ENCODE measurements at places on chromosomes 11 and 22. TPM values are rescaled to one million over a fixed set of nuclear protein-coding genes. Genes with fewer than 3 reads are reported as not detected.

GRCh38 chr11:131353766-131354165 lies 16.6 kb upstream of the NTM start:
- H3K4me3 ChIP-seq = no peak overlapping the region
- H3K27me3 ChIP-seq = no peaks in the 10 kb centered on the region
- no peak overlapping the region for H3K27ac ChIP-seq

LRRC51 gene
- 5.2 TPM for polyA plus RNA-seq

DNA sequence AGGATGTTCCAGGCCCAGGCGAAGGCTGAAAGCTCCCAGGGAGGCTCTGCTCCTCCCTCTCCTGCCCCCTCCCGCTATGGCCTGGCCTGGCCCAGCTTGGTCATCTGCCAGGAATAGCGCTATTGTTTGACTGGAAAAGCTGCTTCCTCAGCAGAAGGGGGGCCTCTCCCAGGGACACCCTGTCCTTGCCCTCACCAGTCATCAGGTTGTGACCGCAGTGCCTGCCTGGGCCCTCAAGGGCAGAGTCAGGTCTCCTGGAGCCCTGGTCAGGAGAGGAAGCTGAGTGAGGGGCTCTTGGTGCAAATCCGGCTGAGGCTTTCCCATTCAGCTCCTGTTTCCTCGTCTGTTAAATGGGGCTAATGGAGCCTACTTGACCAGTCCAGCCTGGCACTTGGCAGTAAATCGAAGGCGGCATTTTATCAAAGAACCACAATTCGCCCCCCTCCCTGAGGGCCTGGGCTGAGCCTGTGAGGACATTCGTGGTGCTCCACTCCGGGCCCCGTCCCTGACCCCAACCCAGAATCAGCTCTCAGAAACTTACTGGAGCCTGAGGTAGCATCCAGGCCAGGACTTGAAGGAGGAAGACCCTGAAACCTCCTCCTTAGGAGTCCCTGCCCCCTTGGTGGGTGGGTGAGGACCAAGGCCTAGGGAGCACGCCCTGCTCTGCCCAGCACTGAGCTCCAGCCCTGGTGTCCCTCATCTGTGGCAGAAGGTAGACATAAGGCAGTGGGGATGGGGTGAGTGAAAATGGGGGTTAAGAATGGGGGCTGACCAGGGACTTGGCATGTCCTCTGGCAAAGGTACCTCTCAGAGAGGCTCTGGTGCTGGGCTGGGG lies 2.0 kb upstream of the CASTOR1 start:
- no peak for DNase-seq
- no peaks in the 10 kb centered on the region for H3K27me3 ChIP-seq
- H3K4me1 ChIP-seq = peaks cover 26% of the 10 kb centered on the region
- H3K4me3 ChIP-seq = no peak overlapping the region
- H3K36me3 ChIP-seq = peaks cover 30% of the 10 kb centered on the region

DNA sequence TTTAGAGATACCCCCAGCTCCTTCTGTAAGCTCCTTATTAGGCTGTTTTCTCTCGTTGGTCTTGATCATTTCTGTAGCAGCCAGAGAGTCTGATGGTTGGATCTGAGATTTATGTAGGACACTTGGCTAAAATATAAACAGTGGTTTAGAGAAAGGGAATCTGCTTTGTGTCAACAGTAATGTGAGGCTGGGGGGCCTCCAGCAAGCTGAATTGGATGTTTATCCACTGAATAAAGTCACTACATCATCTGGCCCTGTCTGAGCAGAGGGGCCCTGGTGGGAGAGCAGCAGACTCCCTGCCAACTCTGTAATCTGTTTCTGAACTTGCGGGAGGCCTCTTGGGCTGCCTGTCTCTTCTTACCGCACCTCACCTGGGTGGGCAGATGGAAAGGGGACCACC lies 328.5 kb upstream of the PLET1 start:
- DNase-seq = no peak
- H3K27me3 ChIP-seq = no peaks in the 10 kb centered on the region
- H3K4me1 ChIP-seq = no peaks in the 10 kb centered on the region

DNA sequence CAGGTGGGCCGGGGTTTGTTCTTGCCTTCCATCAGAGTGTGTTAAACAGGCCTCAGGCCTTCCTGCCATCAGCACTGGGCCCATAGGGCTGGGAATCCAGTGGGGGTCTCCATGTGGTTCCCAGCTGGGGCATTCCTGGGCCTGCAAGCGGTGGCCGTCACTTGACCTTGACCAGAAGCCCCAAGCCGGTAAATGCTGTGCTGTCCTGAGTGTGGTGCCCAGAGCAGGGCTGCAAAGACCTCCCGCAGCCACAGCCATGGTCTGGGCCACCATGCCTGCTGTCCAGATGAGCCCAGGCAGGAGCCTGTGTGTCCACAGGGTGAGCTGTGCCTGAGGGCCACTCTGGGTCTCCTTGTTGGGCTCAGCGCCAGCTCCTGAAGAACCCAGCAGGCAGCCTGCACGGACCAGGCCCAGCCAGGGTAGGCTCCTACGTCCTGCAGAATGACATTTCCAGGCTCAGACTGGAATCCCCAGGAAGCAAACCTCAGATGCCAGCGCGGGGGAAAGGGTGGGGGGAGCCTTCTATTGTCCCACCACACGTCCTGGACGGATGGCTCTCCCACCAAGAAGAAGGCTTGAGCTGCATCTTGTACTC lies 117.3 kb downstream of the KCNQ1OT1 start:
- H3K4me3 ChIP-seq = no peak overlapping the region
- no peak for DNase-seq
- no peaks in the 10 kb centered on the region for H3K4me1 ChIP-seq
- H3K36me3 ChIP-seq = no peaks in the 10 kb centered on the region

HPX gene
- polyA plus RNA-seq = 0.35 TPM

GRCh38 chr11:111983187-111983986 lies 41.8 kb upstream of the DLAT start:
- H3K27me3 ChIP-seq = no peaks in the 10 kb centered on the region
- DNase-seq = no peak
- peak overlapping the region; percentile 47 for H3K27ac ChIP-seq
- H3K36me3 ChIP-seq = no peaks in the 10 kb centered on the region

GRCh38 chr11:77172666-77172982 lies 44.6 kb downstream of the MYO7A start:
- no peak overlapping the region for H3K27ac ChIP-seq
- no peak overlapping the region for H3K4me3 ChIP-seq
- no peaks in the 10 kb centered on the region for H3K4me1 ChIP-seq
- no peaks in the 10 kb centered on the region for H3K36me3 ChIP-seq

OR2AT4 gene
- polyA plus RNA-seq = not detected

DNA sequence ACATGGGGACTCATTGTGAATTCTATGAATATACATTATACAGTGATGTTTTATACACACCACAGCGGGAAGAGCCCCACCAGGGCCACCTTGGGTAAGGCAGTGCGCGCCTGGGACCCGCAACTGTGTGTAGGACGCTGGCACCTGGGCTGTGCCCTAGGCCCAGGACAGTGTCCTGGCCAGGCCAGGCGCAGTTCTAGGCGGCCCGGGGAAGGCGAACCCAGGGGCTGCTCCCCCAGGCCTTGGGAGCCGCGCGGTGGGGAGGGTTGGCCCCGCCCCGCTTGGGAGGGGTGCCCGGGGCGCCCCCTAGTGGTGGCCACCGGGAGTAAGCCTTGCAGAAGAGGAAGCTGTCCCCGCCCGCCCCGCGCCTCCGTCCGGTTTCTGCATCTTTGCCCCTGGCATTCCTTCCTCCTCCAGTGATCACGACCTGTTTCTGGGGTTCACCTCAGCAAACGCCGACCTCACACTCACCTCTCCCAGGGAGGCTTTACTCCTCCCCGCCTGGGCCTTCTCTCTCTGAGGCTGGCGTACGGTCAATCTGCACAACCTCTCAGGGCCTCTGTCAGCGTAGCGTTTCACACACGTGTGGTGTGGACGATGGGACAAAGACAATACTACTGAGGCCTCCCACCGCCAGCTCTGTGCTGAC lies 9.5 kb upstream of the EHD1 start:
- DNase-seq = no peak
- H3K27me3 ChIP-seq = no peaks in the 10 kb centered on the region
- H3K27ac ChIP-seq = no peak overlapping the region
- no peaks in the 10 kb centered on the region for H3K36me3 ChIP-seq

DNA sequence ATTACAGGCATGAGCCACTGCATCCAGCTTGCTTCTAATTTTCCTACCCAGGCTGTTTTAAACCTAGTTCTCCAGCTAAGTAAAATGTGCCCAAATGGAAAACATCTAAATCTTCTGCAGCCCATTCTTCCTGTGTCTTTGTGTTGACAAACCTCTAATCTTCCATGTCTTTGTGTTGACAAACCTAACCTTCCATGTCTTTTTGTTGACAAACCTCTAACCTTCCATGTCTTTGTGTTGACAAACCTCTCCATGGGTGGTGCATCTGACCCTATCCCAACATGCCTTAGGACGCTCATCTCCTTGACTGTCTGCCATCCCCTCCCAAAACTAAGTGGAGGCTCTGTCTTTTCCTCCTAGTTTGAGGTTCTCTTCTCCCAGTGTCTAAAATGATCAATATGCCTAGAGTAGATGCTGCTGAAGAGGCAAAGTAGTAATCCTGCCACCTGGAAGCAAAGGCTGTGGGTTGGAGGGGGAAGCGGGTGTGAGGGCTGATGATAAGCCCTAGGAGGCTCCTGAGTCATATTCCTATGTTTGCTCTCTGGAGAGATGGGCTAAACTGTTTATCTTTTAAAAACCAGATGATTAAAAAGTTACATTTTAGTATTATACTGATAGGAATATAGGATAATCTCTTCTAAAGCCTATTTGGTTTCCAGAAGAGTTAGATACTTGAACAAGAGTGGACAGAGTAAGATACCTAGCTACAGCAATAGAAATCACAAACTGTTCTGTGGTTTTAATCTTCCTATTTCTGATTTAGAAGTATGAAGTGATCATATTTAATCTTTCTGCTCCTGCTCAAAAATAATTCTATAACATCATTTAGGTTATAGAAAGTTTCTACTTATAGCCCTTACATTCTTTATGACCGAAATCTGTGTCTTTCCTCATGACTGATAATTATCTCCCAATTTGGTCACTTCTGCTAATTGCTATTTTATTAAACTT lies 7.9 kb downstream of the FEN1 start:
- DNase-seq = no peak
- no peak overlapping the region for H3K27ac ChIP-seq

Measured in keratinocyte (primary cell).